ENCODE measurements at places on chromosomes 12 and 14. TPM values are rescaled to one million over a fixed set of nuclear protein-coding genes. Genes with fewer than 3 reads are reported as not detected.

DNA sequence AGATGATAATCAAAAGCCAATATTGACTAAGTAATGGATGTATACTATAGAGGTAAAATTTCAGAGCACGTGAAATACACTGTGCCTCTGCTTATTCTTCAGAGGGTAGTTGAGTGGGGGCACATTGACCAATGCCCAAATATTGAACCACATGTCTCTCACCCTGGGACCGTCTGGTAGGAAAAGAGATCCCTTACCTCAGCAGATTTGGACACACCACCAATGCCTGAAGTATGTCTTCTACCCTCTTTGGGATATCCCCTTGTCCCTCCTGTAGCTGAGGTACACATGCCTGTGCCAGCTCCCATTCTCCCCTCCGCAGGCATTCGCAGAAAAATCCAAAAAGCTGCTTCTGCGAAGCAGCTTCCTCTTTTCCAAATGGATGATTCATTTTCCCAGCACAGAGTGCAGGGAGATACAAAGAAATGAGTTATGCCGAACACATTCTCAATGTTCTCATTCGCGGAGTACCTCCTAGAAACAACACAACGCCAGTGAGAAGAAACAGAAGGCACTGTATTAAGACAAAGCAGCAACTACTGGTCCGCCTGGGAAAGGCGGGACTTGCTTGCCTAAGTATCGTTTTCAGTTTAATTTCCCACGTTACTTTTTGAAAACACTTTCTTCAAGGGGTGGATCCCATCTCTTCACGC, 691 bp downstream of the ZFYVE26 start:
- DNase-seq: peak; percentile 56

DNA sequence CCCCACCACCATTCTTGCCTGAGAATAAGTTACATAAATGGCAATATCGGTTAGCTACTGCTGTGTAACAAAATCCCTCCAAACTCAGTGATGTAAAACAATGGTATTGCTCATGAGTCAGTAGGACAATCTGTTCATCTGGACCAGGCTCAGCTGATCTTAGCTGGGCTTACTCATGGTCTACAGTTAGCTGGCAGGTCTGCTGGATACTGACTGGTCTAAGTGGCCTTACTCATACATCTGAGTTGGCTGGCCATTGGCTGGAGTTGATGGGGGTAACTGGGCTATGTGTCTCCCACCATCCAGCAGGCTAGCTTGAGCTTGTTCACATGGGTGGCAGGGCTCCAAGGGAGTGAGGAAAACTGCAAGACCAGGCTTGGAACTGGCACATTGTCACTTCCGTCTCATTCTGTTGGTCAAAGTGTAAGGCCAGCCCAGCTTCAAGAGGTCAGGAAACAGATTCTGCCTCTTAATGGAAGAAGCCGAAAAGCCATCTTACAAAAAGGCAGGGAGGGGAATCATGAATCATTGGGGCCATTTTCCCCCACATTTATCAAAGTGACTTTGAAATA, 56.7 kb upstream of the CHGA start:
- no peak for DNase-seq

GRCh38 chr12:86293682-86294240, 37.6 kb upstream of the MGAT4C start:
- DNase-seq: no peak

- DNase-seq: peak; percentile 6
These were observed 580.9 kb downstream of the DIO2 start for GRCh38 chr14:79630288-79630960.

DNA sequence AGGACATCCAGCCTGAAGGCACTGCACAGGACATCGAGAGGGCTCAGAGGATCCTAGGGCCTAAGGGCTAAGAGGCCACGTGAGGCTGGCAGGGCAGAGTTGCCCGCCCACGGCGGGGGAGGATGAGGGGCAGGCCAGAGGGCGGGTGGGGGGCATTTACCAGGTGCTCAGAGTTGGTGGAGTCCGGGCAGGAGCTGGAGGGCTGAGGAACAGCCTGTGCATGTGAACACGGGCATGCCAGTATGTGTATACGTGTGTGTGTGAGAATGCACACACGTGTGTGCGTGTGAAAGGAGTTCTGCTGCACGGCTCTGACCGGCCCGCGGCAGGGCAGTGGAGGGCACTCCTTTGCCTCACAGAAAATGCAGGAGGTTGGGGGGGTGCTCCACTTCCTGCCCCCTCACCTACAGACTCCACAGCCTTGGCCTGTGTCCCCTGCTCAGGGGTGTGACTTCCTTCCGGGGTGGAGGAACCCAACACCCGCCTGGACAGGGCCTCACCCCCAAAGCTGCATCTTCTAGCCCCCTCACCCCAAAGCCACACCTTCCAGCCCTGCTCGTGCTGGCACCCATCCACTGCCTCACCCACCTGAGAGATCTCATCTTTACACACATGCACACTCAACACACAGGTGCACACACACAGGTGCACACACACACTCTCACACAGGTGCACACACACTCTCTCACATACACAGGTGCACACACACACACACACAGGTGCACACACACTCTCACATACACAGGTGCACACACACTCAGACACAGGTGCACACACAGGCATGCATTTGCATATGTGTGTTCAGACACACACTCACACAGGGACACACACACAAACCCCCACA, 11.8 kb upstream of the GPR132 start:
- DNase-seq: no peak

- no peak for DNase-seq
These were observed 2.6 kb downstream of the SVOP start for GRCh38 chr12:109018296-109018695.

TAS2R7 gene
- not detected for total RNA-seq

MANSC4 gene
- total RNA-seq: not detected

ZFHX2 gene
- under 0.01 TPM for total RNA-seq

SIX6 gene
- not detected for total RNA-seq

WNT1 gene
- not detected for total RNA-seq
